NCI-H1105 treated with DMSO at 0.1 percent for 48 hours (cell line): ENCODE measurements at places on chromosomes 1 and 21.

GRCh38 chr1:9251501-9251900, 16.9 kb downstream of the H6PD start:
- DNase-seq, result no peak

- DNase-seq, result no peak
These were observed 226.6 kb downstream of the KCNH1 start for GRCh38 chr1:210907251-210907805.

GRCh38 chr21:38561613-38562581, 63.6 kb upstream of the ERG start:
- DNase-seq, result no peak

DNA sequence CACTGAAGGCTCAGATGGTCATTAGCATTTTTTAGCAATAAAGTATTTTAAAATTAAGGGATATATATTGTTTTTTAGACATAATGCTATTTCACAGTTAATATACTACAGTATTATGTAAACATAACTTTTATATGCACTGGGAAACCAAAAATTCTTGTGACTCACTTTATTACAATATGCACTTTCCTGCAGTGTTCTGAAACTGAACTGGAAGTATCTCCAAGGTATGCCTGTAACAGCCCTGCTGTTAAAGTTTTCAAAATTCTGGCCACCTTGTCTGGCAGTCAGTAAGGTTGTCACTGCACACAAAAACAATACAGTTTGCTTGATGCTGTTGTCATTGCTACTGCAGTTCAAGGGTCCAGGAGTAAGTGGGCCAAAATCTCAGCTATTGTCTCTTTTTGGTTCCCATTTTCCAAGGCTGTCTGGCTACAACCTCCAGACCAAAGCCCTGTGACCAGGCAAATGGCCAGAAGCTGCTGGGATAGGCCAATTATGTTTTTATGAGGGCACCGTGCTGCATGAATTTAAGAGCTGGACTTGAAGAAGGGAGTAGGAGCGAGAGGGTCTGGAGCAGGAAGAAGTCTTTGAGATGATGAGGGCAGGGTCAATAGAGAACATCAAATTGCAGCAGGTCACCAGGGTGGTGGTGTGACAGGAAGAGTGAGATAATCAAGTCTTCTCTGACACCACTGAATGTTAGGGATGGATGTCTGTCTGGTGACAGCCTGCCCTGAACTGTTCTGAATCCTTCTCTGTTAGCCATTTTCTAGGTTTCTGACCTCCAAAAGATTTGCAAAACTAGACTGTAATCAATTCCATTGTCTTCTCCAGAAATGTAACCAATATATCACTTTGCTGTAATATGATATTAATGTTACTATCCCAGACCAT, 82.3 kb upstream of the CACHD1 start:
- no peak for DNase-seq

DNA sequence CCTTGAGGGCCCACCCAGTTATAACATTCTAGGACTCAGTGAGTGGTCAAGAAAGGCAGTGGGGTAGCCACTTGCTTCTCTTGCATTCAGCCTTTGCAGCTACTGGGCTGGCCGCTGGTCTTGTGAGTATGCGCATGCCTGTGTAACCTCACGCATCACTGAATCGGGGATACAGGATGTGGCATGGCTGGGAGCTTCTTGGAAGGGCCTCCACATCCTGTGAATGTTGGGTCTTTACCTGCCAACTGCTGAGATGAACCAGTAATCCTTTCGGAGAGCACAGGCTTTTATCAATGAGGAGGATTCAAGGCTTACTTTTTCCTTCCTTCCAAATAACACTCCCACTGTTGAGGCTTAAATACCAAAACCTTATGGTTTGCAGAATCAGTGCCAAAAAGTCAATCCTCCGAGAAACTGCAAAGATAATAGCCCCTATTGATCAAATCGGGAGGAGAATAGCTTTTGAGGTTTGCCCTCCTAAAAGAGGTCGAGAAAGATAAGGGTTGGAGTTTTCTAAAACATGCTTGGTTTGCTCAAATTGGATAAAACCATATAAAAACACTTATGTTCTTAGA, 198.9 kb upstream of the UBE2U start:
- DNase-seq, result no peak

DNA sequence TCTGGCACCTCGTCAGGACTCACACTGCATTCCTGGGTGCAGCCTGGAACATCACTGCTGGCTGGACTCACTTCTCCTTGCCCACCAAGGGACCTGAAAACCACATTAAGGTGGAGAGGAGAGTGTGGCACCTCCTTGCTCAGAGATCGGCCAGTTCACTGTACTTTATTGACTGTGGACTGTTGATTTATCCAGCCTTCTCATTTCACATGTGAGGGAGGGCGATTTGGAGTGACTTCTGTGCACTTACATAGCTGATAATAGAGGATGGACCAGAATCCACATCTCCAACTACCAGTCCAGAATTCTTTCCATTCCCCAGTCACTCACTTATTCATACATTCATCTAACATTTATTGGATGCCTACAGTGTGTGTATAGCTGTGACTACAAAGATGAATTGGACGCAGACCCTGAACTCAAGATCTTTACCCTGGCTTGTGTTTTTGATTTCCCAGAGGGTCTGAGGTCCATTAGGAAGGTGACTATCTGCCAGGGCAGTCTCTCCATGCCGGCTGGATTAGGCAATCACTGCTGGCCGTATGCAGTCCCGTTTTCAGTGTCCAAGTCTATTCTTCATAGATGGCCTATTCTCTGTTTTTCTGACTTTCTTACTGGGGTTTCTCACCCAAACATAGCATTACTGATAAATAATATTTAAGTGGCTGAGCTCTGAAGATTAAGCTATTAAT, 233.5 kb upstream of the SGIP1 start:
- DNase-seq, result no peak

DNA sequence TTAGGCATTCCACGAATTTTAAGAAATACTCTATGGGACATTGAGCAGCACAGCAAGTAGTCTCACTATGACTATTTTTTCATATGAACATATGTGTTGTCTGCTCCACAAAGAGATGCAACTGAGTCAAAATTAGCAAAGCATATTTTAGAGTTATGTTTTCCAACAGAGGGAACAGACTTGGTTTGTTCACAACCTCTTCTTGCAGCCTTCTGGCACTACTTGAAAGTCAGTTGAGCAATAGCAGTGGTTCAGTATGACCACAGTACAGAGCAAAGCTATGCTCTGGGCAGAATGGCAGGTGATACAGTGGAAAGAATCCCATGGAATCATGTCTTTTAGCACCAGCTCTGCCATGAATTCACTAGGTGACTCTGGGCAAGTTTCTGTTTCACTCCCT, 5.2 kb downstream of the CCN1 start:
- no peak for DNase-seq

DNA sequence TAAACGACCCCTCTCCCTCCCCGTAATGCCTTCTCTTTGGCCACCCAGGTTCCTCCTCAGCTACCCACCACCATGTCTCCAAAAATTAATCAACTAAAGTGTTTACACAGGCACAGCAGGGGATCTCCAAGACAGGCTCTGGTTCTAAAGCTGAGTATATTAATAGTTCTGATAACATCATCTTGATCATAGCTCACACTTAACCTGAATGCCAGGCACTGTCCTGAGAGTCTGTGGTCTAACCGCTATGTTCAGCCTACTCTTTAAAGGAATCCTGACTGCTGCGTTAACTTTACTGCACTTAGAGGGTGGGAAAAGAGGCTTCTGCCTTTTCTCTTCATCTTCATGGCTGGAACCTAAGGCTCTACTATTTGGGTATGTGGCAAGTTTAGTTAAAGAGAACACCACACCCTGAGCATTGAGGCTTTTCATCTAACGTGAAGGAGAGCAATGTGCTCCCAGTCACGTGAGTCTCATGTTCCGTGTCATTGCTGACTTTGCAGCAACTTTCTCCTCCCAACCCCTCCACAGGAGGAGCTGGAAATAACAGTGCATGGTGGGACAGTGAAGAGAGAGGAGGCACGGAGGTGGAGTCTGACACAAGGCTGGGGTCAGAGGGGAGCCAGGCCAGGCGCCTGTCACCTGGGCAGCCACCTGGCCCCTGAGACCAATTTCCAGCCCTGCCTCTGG, 86.4 kb downstream of the FAM78B start:
- DNase-seq, result no peak

GRCh38 chr1:204733869-204734596, 48.5 kb upstream of the LRRN2 start:
- no peak for DNase-seq

GRCh38 chr1:183517401-183517800, 45.1 kb downstream of the SMG7 start:
- DNase-seq, result no peak

DNA sequence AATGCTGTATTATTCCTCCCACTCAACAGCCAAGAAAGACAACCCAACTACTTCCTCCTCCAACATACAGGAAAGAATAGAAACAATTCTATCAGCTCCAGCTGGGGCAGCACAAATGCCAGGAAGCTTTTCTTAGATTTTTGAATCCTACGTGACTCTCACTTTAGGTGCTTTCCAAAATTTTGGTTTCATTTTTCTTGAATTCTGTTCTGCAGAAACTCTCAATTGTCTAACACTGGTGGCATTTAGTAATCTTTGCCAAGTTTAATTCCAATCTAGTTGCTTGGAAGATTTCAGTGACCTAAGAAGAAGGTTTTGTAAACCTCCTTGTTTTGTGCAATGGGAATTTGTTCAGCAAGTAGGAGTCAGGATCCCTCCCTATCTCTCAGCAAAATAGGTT, 37.1 kb upstream of the DOCK7 start:
- no peak for DNase-seq

- no peak for DNase-seq
These were observed 15.2 kb upstream of the HMCN1 start for GRCh38 chr1:185719021-185719420.

GRCh38 chr1:192159781-192160180, 1.5 kb downstream of the RGS18 start:
- no peak for DNase-seq

DNA sequence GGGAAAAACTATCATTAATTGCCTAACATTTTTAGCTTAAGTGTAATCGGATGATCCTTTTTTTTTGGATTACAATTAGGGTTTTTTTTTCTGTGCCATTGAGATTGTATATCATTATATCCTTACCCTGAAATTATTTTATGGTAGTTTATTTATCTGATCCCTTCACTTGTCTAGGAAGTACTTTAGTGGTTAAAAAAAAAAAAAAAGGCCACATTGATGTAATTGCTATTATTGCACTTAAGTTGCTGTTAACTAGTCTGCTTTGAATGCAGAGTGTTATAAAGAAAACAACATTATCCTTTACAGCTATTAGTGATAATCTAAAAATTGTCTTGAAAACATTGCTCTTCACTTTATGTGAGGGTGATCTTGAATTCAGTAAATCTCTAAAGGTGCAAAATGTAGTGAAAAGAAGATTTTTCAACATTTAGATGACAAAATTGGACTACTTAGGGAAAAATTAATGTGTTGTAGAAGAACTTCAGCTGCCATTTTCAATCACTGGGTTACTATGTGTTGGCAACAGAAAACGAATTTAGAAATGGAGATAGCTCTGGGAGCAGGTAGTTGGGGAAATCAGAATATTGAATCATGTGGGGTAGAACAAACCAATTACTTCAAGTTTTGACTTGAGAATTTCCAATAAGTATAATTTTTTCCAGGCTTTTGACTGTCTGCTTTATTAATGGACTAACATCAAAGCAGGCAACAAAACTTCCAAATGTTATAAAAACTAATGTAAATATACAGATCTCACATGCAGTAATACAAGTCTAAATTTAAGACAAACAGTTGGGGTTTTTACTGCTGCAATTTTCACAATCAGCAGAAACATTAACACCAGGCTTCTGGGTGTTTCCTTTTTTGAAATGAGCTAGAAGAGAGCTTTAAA, 5.0 kb downstream of the ADGRL2 start:
- peak; percentile 72 for DNase-seq

- no peak for DNase-seq
These were observed 547.4 kb downstream of the LTN1 start for GRCh38 chr21:28445141-28445830.

GRCh38 chr21:41405321-41405720, 20.7 kb upstream of the MX1 start:
- DNase-seq, result no peak

DNA sequence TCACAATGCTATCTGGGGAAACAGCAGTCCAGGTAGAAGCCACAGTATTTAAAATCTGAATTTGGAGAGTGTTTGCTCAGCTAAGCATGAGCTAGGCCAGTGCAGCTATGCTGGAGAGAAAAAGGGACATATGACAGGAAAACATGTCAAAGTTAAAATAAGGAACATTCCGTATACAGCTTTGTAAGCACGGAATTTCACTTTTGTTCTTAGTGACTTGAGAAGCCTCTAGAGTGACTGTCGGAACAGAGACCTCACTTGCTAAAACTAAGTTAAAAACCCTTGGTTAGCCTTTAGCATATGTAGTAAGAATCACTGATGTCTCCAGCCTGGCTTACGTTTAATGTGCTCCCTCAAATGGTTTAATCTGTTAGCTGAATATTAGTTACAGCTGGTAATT, 661.7 kb downstream of the KCNT2 start:
- no peak for DNase-seq

DNA sequence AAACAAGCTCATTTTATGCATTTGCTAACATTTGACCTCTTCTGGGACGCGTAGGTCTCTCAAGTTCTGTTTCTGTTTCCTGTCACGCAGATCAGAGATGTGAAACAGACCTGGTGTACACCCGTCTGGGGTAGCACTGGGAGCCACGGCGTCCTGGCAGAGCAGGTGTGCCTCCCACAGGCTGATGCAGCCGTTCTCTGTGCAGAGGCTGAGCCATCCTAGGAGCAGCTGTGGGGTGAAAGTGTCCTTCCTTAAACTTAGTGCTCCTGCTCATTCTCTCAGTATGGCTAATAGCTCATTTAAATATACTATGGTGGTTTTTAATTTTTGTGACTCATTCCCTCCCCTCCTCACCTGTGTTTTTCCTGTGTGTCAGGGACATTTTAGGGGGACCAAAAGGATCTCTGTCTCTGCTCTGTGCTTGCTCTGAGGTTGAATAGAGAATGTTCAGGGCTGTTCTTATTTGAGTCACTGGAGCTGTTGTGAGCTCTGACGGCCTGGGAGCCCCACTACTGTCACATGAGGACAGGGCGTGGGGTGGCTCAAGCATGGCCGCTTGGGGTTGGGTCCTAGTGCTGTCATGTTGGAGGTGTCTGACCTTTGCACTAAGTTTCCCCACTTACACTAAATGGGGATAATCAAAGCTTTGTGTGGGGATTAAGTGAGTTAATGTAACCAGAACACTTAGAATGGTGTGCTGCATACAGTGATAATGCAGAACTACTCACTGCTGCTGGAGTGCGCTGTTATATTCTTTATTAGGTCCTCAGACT, 43.0 kb downstream of the GALNT2 start:
- DNase-seq, result no peak

GRCh38 chr1:112575154-112575804, 43.7 kb downstream of the ST7L start:
- no peak for DNase-seq
